ENCODE measurements at places on chromosomes 12 and 14.

DNA sequence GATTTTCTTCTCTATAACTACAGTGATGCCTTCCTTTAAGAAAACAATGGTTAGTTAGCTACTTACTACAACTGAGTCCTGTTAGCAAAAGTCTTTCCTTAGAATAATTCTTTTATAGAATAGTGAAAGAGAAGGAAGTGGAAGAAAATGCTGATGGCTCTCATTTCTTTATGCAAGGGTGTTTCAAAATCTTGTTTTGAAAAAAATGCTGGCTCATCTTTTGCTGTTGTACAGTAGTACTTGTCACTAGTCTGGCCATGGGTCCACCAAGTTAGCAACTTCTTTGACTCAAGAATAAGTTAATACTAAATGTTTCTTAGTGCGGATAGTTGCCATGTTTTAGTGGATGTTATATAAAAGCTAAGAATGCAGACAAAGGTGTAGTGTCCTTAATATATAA is 225.4 kb downstream of the PTPRO start:
- DNase-seq, result no peak

DNA sequence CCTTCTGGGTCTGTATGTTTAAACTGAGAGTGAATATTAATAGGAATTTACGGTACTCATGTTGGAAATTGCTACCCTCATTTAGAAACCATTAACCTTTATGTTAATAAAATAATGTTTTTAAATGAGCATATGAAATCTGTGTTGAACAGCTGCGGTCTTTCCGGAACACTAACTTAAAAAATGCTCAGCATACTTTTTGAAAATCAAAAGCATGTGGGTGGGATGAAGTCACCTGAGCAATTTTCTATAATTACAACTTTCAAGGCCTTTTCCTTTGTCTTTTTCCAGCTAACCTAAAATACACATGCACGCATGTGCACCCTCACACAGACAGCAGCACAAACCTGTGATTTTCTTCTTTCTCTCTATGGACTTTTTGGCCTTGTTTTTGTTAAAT is 39.8 kb downstream of the BORCS5 start:
- no peak for DNase-seq

- DNase-seq, result peak; percentile 22
Measured at GRCh38 chr14:64117671-64118402, 176.3 kb downstream of the ESR2 start.

GRCh38 chr12:81800298-81801148 is 41.4 kb upstream of the PPFIA2 start:
- no peak for DNase-seq

GRCh38 chr12:105090361-105090760 is 6.1 kb upstream of the ALDH1L2 start:
- no peak for DNase-seq

GRCh38 chr14:49314737-49315136 is 271.4 kb downstream of the RPS29 start:
- no peak for DNase-seq

- DNase-seq, result no peak
Measured at GRCh38 chr12:10409392-10409791, at the start of gene KLRC4. TSS of gene KLRC4 (minus strand) at chr12:10409757. CDS start at chr12:10409575, 182 bp downstream.

DNA sequence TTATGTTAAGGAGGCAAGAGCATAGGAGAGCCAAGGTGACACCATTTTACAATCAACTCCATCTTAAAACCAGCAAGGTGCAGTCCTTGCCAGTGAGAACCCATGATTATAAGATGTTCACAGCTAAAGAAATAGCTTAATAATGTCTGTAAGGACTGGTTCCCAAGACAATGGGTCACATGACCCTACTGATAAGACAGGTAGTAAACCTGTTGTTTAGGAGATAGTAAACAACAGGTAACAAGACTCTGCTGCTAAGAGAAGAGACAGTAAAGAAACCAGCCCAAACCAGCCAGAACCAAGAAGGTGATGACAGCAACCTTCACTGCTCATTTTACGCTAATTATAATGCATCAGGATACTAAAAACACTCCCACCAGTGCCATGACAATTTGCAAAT is 23.2 kb upstream of the BCAT1 start:
- DNase-seq, result no peak

- no peak for DNase-seq
Measured at GRCh38 chr12:132921685-132922084, 34.3 kb upstream of the CHFR start.

DNA sequence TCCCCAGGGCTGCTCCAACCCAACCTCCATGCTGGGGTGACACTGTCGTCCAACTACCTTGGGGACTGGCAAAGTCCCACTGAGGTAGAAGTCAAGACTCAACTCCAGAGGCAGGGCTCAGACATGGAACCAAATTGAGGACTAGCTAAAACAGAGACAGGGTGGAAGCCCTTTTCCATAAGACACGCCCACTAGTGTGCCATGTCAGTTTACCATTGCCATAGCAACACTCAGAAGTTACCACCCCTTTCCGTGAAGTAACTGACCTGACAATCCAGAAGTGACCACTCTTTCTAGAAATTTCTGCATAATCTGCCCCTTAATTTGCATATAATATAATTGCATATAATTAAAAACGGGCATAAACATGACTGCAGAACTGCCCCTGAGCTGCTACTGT is 409.6 kb downstream of the MED13L start:
- no peak for DNase-seq

DNA sequence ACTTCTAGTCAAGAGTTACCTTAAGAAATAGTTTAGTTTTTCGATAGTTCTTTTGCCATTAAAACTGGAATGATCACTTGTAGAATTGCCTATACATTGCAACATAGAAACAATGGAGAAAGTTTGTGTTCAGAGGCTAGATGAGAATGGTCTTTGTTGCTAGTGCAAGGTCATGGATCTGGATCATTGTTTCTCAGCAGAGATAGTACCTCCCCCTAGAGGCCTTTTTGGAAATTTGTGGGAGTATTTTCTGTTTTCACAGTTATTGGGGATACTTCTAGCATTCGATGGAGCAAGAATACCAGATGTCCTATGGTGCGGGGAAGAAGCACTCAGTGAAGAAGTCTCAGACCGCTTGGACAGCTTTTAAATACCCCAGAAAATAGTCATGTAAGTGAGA is 138.8 kb upstream of the HMGA2 start:
- no peak for DNase-seq

GRCh38 chr14:92340931-92341330 is 18.0 kb downstream of the SLC24A4 start:
- DNase-seq, result no peak

DNA sequence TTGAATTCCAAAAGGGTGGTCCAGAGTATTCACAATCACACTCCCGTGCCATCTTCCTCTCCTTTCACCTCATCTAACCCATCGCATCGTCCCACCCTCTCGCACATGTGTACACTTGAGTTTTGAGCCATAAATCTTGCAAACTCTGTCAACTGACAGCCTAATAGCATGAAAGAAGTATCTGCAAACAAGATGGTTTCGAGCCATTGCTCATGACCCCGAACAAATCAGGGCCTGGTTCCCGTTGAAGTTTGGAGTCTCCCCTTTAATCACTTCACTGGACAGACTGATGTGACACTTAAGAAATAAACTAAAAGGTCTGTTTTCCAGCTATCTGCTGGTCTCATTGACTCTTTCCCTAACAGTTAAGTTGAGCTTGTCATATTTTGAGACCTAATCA is 223.6 kb upstream of the SOX5 start:
- no peak for DNase-seq

DNA sequence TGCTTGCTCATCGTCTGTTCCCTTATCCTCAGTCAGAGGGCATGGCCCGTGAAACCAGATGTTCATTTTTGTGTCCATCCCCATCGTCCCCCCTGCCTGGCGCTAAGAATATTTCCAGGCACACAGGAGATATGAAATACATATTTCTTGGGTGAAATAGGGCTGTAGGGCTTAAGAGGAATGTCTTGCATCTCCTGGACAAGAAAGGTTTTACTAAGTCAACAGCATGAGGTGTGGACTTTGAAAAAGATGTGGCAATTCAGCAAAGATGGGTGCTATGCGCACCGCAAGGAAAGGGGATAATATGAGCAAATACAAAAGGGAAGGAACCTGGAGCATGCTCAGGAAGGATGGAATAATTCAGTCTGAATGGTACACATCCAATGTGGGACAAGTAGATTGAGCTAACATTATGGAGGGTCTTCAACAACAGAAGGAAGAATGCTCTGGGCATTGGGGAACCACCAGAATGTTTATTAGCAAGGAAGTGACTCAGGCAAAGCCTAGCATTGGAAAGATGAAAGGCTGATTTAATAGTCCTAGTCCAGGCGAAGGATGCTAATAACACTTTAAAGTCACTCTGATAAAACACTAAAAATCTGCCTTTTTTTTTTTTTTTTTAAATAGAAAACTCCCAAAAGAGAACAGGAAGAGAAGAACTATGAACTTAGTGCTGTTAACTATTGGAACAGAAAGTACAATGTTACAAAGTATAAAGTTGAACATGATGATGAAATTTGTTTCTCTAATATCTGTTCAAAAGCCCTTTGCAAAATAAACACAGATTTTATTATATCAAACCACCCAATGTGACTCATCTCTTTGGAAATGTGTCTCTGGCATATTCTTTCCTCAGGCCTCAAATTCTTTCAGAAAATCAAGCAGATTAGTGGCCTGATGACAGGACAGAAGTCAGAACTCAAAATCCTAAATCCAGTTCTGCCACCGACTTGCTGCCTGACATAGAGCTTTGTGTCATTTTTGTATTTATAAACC is 449.5 kb downstream of the BCAT1 start:
- DNase-seq, result no peak

DNA sequence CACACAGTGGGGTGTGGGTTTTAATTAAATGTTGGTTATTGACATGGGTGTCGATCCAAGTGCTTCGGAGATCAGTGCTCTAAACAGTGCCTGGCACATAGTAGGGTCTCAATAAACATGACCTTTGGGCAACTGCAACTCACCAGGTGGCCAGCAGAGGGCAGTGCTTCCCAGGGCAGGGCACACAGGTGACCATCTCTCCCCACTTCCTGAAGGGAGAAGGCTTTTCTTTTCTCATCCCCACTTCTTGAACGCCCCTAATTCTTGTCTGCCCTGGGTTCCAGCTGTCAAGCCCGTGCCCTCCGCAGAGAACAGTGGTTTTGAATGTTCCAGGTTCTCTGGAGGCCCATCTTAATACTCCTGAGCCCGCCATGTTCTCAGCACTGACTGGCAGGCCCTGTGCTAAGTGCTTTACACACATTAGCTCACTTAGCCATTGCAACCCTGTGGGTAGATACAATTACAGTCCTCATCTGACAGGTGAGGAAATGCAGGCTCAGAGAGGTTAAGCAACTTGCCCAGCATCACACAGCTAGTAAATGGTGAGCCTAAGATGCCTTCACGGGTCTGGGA is 16.3 kb downstream of the RAPGEF3 start:
- no peak for DNase-seq

DNA sequence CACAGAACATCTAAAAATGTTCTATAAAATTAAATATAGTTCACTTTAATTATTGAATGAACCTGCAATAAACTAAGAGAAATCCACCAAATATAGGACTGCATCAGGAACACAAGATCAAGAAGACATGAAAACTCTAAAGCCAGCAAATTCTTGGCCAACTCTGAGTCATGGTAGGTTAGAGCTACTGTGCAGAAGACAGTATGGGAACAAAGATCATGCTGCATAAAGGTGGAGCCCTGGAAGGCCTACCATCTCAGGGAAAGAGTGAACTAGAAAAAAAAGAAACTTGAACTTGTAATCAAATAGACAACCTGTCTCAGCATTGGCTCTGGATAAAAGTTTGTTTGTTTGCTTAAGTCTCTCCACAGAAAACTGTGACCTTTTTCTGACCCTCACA is 66.9 kb upstream of the CNOT2 start:
- DNase-seq, result no peak

DNA sequence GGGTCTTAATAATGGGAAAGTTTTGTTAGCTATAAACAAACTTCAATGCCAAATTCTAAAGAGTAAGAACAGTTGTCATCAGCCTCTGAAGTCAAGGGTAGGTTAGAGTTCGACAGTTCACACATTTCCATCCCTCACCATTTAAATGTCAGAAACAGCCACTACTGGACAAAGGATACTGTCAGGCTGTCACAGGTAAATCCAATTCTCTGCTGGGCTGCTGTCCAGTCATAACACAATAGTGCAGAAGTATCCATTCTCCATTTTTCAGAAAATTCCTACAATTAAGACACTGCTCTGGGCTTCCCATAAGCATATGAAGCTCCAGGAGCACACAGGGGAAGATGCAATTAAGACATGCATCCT is 221.4 kb downstream of the RPS29 start:
- DNase-seq, result no peak

DNA sequence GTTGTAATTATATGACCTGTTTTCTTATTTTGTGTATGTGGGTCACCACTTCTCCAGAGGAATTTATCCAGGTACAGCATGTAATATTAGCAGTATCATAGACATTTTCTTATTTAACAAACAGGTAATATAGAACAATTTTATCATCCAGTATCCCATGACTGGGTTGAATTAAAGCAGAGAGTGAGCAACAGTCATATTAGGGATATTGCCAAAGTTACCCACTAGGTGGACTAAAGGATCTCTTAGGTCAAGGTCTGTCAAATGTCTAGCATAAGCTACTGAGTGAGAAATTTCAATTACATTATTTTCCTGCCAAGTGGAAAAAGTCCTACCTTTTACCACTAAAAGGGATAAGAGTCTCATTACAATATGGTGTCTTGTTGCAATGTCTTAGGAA is 62.1 kb upstream of the TRIM9 start:
- no peak for DNase-seq

GRCh38 chr12:13000616-13000924 is 505 bp upstream of the HEBP1 start:
- no peak for DNase-seq

- DNase-seq, result no peak
Measured at GRCh38 chr14:20934148-20934762, 21.0 kb upstream of the RNASE2 start.

GRCh38 chr14:104883681-104884361 is 18.8 kb downstream of the CEP170B start:
- DNase-seq, result no peak

- no peak for DNase-seq
Measured at GRCh38 chr14:98623788-98624415, 648.1 kb downstream of the BCL11B start.

DNA sequence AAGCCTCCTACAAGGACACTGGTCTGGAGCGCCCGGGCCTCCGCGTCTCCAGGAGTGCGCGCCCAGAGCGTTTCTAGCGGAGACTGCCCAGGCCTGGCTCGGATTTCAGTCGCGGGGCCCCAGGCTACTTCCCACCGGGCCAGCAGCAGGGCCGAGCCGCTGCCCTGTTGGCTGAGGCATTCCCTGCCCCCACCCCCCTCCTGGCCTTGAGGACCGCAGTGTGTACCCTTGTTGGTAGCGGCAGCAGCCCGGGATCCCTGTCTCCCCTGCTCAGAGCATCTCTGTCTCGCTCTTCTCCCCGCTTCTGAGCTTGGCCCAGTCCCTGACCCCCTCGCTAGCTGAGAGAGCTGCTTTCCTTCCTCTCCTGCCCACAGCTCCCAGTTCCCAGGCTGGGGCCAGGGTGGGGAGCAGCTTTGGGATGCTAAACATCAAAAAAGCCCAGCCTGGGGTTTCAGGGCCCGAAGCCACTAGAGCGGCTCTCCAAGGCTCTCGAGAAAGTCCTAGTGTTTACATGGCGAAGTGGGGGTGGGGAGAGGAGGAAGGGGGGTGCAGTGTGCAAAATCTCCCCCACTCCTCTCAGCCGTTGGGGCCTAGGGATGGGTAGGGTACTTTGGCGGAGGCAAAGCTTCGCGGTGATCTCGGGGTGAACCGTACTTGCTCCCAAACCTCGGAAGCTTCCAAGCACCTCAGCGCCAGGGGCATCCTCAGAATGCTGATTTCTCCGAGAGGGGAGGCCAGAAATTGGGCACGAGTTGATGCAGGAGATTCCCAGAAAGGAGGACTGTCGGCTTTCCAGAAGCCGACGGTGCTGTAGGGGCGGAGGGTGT is 6.4 kb downstream of the NKX2-1 start:
- DNase-seq, result no peak
